ENCODE measurements at places on chromosomes 7 and 10.

GRCh38 chr7:41637049-41637448 is 65.8 kb downstream of the INHBA start:
- no peak for DNase-seq

GRCh38 chr10:123579675-123580074 is 86.5 kb upstream of the GPR26 start:
- DNase-seq = no peak

DNA sequence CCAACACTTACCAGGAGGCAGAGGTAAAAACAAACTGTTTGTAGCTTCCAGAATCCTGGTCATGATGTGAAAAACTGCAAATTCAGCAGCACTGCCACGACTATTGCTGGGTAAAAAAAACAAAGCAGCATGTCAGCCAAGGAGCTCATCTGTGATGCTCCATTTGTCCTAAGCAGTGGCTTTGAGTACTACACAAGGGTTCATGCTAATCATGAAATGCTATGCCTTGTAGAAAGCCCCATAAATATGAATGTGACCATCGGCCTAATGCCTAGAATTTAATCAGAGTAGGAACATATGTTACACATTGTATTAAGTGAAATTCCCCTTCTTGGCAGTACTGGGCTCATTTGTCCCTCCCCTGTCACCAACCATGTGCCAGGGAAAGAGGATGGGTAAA is 95.4 kb downstream of the GSAP start:
- no peak for DNase-seq

- DNase-seq = no peak
Measured at GRCh38 chr10:98257961-98258360, 10.0 kb downstream of the LOXL4 start.

DNA sequence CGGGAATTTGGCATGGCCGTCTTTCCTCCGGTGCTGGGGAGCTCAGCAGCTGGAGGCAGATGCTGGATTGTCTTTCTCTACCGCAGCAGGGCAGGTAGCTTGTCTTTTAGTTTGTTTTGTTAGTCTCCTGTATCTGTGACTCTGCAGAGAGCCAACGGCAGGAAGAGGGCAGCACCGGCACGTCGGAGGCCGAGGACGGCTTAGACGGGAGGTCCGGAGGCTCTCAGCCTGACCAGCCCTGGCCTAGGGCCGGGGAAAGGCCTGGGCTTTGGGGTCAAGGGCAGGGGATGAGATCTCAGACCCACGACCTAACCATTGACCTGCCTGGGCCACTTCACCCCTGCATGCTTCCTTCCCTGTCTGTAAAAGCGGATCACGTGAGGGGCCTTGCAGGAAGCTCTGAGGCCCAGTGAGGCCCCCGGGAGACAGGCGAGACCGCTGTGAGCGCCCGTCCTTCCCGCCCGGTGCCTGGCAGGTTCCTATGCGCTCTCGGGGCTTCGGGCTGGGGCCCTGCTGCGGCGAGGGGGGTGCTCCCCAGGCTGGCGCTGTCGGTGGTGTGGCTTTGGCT is 72.7 kb downstream of the LHPP start:
- no peak for DNase-seq

DNA sequence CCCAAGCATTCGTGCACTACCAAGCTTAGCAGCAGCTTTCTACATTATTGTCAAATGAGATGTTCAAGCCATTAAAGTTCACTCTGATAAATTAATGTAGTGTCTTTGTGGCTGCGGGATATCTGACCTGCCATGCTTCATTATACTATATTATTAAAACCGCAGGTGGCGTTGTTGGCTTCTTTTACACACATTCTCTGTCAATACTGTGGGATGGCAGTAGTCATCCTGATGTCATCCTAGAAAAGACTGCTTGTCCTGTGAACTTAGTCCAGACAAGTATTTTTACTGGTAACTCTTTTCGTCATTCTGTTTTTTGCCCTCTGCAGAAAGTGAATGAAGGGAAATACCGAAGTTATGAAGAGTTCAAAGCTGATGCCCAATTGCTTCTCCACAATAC is 103.9 kb downstream of the ZMYND11 start:
- no peak for DNase-seq

DNA sequence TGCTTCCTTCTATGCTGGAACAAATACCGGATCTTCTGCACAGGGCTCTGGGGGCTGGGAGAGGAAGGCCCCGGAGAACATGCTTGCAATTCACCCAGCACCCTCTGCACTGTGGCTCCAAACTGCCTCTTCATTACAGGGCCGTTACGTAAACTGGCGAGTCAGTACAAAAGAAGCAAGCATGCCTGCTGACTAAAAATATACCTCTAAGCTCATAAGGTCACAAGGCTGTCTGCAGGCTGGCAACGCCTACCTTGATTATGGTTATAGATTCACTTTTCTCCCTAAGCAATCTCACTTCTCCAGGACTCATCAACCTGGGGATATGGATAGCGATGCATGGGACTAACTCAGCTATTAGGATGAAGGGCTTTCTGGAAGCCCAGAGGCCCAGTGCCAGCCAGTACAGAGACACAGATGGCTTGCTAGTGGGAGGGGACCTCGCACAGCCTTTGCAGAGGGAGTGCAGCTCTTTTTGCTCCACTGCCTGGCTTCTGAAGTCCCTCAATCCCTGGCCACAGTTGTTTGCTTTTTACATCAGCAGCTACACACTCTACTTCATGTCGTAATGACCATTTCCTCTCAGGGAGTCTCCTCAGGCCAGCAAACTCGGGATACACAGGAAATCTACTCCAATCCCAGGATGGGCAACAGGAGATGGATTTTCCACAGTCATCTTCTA is 96.1 kb downstream of the SH3PXD2A start:
- no peak for DNase-seq

GRCh38 chr7:6623589-6624245 is 8.3 kb downstream of the ZNF853 start:
- no peak for DNase-seq

DNA sequence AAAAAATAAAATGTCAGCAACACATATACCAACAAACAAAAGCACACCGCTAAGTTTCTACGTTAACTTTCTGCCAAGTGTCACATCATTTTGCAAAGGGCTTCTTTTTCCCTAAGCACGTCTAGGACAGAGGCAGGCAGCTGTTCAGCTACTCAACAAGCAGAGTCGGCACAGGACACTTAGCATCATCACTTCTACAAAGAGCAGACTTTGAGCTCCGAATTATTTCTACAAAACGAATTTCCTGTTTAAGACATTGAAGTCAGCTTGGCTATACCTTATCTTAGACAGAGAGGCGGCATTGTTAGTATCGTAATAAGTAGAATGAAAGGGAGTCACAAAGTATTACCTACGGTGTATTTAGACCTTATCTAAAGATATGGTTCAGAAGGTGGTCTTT is 110.1 kb downstream of the SVIL start:
- no peak for DNase-seq

DNA sequence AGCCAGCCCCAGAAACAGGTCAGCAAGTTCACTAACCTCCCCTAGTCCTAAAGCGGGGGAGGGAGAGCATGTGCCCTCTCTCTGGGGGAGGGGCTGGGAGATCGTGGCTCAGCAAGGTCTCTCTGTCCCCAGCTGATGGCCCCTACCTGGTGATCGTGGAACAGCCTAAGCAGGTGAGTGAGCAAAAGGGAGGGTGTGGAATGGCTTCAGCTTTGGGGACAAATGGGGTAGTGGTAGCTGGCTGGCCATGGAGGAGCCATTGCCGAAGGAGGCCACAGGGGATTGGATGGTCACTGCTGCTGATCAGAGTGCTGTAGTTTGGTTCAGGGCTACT is 779 bp downstream of the NFKB2 start:
- DNase-seq = no peak

GRCh38 chr10:5449227-5449626 is 36.9 kb downstream of the NET1 start:
- no peak for DNase-seq

- no peak for DNase-seq
Measured at GRCh38 chr7:73436031-73436929, 2.7 kb downstream of the FZD9 start.

- DNase-seq = no peak
Measured at GRCh38 chr10:86247073-86247472, 119.5 kb downstream of the GRID1 start.

GRCh38 chr7:78444267-78444666 is 645.7 kb downstream of the PHTF2 start:
- DNase-seq = no peak

- DNase-seq = no peak
Measured at GRCh38 chr10:49183596-49184542, 4.3 kb downstream of the TMEM273 start.

DNA sequence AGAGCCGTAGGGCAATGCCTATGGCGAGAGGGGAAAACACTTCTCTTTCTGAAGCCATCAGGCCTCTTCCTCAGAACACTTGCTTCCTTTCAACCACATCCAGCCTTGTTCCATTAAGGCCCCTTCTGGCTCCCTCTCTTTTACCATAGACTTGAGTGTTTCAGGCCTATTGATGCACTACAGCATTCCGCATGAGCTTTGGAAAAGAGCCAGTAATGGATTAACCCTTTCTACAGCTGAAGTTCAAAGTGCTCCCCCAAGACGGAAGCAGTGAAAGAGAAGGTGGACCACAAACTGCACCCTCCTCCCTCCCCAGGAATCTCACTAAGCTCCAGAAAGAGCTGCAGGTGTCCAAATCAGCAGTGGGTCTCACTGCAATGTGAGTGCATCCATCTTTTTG is 102.7 kb upstream of the C7orf33 start:
- DNase-seq = no peak

DNA sequence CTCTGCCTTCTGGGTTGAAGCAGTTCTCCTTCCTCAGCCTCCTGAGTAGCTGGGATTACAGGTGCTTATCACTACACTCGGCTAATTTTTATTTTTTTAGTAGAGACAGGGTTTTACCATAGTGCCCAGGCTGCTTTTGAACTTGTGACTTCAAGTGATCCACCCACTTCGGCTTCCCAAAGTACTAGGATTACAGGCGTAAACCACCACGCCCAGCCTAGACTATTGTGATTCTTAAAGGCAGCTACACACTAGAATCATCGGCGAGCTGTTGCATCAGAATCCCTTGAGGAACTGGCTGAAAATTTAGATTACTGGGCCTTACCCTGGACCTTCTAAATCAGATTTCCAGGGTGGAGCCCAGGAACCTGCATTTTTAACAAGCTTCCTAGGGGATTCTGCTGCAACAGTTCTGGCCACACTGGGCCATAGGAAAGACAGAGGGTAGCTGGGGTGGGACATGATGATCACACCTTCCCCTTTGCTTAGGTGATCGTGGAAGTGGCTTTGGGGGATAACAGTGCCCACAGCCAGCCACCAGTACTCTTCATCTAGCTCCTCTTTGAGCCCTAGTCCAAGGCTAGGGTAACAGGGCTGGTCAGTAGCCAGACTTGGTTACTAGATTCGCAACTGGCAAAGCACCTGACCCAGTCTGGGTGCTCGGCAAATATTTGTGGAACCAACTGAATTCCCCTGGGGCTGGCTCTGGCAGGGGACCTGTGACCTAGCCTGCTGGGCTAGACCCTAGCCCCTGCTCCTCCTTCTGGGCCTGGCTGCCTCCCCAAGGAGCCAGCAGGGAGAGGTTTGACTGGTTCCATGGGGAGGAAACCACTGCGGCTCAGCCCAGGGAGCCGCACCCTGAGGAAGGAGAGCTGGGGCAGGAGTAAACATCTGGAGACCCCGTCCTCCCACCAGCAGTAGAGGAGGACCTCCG is 67.1 kb upstream of the DUSP5 start:
- no peak for DNase-seq

DNA sequence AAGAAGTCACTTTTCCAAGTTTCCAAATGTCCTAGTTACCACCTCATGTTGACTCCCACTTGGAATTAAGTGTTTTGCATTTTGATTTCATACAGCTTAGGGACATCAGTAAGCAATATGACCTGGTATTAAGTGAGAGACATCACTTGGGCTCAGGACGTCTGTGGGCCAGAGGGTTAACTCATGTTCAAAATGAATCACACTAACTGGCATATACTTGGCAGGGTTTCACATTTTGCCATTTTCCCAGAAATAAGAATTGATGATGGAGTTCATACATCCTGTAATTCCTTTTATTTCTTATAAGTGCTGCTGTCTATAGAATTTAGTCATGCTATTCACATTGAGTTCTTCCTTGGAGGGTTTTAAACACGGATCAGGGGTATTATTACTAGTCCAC is 516.5 kb downstream of the PHTF2 start:
- DNase-seq = no peak

DNA sequence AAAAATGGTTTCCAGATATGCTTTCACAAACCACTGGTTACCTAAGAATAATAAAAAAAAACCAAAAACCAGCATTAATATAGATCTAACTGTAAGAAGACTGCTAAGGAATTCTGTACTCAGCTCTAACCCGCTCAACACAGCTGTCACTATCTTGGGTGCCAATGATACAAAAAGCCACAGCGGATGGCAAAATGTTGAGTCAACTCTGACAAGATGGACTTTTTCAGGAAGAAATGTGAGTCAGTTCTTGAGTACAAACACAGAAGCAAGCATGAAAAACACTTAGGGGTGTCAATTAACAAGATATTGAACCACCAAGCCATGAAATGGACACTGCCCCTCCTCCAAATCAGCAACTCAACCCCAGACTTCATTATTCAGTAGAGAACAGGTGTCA is 55.0 kb downstream of the CTTNBP2 start:
- no peak for DNase-seq

- DNase-seq = no peak
Measured at GRCh38 chr7:151769188-151769821, 107.6 kb downstream of the PRKAG2 start.

GRCh38 chr10:102643336-102644065 is 778 bp upstream of the TRIM8 start:
- no peak for DNase-seq

DNA sequence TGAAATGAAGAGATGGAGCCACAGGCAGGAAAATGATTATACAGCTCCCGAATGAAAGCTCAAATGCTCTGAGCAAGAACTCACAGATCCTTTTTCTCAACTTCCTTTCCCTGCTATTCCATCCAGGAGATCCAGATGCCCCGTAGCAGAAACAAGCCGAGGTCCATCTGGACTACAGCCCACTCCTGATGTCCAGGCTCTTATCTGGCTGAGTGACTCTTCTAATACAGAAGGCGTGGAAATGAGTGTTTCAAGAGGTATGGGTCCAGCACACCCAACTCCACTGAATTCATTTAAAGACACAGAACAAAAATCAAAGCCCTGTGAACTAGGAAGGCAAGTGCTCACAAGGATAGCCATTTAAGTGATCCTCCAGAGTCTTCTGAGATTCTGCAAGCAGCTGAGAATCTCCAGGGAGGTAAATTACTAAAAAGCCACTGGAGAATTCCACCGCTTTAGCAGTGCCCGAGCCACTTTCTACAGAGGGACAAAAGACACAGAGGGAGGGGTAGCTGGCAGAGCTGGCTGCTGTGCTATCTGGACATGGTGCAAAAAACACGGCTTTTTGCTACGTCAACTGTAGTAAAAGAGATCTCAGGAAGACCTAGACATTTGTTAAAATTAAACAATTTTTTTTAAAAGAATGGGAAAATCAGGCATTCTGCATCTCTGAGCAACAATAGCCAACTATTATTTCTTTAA is 24.5 kb downstream of the FAM171A1 start:
- DNase-seq = no peak
